ENCODE measurements at places on chromosomes 7 and 10. TPM values are rescaled to one million over a fixed set of nuclear protein-coding genes. Genes with fewer than 3 reads are reported as not detected.

DOCK4 gene
- total RNA-seq: 0.53 TPM

DNA sequence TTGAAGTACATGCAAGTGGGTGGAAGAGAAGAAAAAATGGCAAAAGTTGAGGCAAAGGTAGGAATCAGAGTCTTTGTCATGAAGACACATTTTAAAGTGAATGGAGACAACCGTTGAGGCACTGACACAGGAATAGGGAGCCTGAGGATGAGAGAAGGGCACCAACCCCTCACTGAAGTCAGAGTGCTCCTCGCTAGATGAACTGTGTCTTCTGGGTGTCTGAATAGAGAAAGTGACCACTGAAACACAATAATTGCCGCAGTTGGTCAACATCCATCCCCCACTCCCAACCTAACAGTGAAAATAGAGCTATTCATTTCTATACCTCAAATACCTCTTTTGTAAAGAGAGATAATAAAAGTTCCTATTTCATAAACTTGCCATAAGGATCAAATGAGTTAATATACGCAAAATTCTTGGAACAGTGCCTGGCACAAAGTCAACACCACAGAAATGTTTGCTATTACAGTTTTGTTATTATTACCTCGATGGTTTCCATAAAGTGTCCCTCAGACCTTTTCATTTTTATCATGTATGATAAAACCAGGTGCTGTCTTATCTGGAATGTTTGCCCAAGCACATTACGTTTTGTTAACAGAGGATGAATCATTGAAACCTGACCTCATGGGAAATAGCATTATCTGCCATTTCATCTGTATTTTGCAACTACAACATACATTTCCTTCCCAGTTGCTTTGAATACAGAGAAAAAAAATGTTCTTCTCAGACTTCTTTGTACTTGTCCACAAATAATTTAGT lies 61.8 kb upstream of the SP4 start:
- H3K27ac ChIP-seq: peak overlapping the region; percentile 94
- H3K4me3 ChIP-seq: no peak overlapping the region
- peaks cover 53% of the 10 kb centered on the region for H3K4me1 ChIP-seq
- no peak for DNase-seq
- no peaks in the 10 kb centered on the region for H3K27me3 ChIP-seq

DNA sequence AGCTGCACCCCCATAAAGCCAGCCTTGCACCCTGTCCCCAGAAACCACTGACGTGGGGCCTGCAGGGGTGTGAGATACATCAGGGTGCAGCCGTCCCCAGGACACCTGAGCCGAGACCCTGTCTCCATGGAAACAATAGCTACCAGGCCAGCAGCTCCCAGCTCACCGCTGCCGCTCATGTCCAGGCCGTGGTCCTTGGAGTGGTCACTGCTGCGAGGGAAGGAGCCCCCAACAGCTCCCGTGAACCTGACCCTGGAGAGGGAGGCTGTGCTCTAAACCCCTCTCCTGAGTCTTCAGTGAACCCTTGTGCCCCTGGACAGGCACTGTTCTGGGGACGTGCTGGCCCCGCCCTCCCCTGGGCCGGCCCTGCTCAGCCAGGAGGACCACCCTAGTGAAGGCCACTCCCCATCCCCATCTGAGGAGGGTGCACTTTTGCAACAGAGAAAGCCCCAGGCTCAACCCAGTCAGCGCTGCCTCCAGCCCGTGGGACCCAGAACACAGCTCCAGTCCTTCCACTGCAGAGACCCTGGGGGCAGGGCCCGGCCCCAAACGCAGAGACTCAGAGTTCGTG lies 19.6 kb upstream of the INPP5A start:
- H3K4me3 ChIP-seq: no peak overlapping the region
- H3K27me3 ChIP-seq: no peaks in the 10 kb centered on the region
- H3K4me1 ChIP-seq: no peaks in the 10 kb centered on the region
- DNase-seq: no peak
- no peak overlapping the region for H3K27ac ChIP-seq

- no peak for DNase-seq
- H3K27me3 ChIP-seq: no peaks in the 10 kb centered on the region
- H3K27ac ChIP-seq: peak overlapping the region; percentile 68
- H3K36me3 ChIP-seq: peaks cover 13% of the 10 kb centered on the region
- H3K4me1 ChIP-seq: peaks cover 38% of the 10 kb centered on the region
Observed at GRCh38 chr10:100163704-100164621, 21.9 kb downstream of the ERLIN1 start.

DNA sequence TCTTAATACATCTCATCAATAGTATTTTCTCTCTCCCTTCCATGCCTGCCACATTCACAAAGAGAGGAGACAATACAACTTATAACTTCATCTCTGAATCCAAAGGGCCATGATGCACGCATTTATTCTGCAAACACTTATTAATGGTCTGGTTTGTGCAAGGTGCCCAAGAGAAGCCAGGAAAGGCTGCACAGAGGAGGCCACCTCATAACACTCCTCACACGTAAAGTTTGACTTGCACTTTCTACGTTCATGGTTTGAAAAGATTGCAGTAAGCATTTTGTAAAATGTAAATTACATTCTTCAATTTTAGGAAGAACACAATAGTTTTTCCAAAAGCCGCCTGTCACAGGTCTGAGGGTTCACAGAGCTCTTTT lies 1.2 kb upstream of the PALS2 start:
- H3K27ac ChIP-seq: peak overlapping the region; percentile 93
- H3K4me1 ChIP-seq: peaks cover 38% of the 10 kb centered on the region
- H3K27me3 ChIP-seq: peaks cover 31% of the 10 kb centered on the region
- DNase-seq: no peak

- H3K4me1 ChIP-seq: peaks cover 22% of the 10 kb centered on the region
- DNase-seq: no peak
- no peak overlapping the region for H3K4me3 ChIP-seq
- no peaks in the 10 kb centered on the region for H3K27me3 ChIP-seq
Observed at GRCh38 chr7:710161-710560, 16.3 kb upstream of the DNAAF5 start.

HMX2 gene
- total RNA-seq: 0.58 TPM

DNA sequence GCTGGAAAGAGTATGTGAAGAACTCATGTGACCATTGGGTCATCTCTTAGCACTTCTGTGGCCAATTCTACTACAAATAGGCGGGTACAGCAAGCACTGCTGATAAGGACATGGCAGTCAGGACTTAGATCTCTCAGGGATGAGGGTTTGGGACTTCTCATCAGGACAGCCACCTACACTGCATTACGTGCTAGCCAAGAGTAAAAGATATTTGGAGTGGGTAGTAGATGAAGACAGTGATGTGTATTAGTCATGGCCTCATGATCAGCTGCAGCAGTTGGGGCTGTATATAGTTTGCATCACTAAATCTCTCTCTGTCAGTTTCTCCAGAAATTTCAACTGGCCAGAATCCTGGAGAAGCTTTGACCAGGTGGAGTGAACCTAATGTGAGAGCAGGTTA lies 9.2 kb downstream of the TAS2R60 start:
- no peak for DNase-seq
- no peak overlapping the region for H3K4me3 ChIP-seq
- H3K27me3 ChIP-seq: no peaks in the 10 kb centered on the region
- H3K27ac ChIP-seq: no peak overlapping the region
- H3K36me3 ChIP-seq: no peaks in the 10 kb centered on the region

DNA sequence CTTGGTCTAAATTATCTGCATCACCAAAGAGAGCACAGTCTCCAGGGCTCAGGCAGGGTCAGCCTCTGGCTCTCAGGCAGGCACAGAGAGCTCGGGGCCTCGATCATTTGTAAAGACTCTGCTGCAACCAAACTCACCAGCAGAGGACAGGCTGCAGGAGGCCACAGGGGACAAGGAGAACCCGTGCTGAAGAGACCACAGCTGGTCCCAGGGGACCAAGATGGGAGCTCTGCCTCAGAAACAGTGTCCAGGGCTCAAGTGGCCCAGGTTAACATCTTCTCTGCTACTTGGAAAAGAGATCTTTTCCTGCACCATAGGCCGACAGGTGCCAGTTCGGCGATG lies 543.2 kb downstream of the PTPRN2 start:
- DNase-seq: no peak
- no peaks in the 10 kb centered on the region for H3K4me1 ChIP-seq
- H3K27ac ChIP-seq: no peak overlapping the region
- H3K4me3 ChIP-seq: no peak overlapping the region
- H3K27me3 ChIP-seq: no peaks in the 10 kb centered on the region

Measured in activated T-cell treated with anti-CD3 and anti-CD28 coated beads, Interleukin-2, amount 50 U/mL, for 72 hours (primary cell).